Motor neuron (in vitro differentiated cells): ENCODE measurements at places on chromosomes 1 and 21.

DNA sequence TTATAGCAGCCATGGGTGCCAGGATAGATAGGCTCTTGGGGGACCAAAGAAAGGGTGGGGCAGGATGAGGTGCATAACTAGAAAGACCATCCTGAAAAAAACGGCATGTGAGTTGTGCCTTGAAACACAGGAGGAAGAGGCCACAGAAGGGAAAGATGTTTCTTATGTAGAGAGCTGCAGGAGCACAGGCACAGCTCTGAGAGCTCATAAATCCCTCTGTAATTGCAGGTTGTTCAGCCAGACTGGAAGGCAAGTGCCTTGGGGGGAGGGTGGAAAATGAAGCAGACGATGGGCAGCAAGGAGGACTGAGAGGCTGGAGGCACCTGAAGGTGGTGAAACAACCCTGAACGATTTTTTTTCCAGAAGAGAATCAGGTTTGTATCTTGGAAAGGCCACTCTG, 170.7 kb downstream of the NR5A2 start:
- peak; percentile 96 for ATAC-seq

DNA sequence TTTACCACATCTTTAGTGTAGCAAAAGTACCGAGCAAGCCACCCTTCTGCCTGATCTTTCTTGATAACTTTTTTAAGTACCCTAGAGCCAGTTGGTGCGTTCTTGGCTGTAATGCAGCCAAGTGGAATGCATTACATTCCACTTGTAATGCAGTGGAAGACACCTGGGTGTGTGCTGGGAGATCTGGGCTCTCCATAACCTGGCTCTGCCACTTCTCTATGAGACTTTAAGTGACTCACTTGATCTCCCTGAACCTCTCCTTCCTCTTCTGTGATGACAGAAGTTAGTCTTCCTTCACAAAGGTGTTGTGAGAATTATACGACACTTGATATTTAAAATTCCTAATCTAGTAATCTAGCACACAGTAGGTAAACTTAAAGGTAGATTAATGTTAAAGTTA, 35.3 kb upstream of the NFIA start:
- no peak for ATAC-seq

- ATAC-seq: no peak
Measured at GRCh38 chr1:232667778-232668165, 37.8 kb upstream of the SIPA1L2 start.

DNA sequence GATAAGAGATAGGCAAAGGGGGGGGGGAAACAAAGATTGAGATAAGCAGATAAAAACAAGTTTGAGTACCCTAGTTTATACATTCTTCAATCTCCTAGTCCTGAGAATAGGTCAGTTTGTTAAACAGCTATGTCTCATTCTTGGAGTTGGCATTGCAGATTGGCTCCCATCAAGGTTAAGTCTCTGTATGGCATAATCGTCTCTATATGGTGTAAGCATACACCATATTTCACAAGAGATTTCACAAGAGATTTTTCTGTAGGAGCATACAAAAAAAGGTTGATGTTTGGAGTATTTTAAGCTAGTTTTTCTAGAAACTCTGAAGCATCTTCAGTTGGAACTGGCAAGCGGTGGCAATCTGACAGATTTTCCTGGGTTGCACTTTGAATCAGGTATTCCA, 35.8 kb downstream of the NCAM2 start:
- no peak for ATAC-seq

- ATAC-seq: peak; percentile 70
Measured at GRCh38 chr1:160061369-160062229, 8.4 kb downstream of the KCNJ10 start.

- ATAC-seq: no peak
Measured at GRCh38 chr1:113156368-113156767, 83.4 kb downstream of the LRIG2 start.

- peak; percentile 39 for ATAC-seq
Measured at GRCh38 chr1:7616076-7616832, 154.8 kb upstream of the VAMP3 start.

DNA sequence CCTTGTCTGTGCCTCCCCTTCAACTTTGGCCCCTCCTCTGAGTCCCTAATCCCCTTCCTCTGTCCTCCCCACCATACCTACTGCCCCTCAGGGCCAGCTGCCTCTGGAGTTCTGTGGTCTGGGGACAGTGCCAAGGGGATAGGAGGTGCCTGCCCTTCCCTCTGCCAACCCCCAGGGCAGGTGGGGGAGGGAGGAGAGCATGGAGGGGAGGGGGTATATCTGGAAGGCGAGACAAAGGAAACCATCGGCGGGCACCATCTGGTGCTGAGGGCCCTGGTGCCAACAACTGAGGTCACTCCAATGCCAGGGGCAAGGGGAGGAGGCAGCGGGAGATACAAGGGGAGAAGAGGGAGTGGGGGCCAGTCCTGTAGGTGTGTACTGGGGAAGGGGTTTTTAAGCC, 9.6 kb downstream of the RAB25 start:
- no peak for ATAC-seq

DNA sequence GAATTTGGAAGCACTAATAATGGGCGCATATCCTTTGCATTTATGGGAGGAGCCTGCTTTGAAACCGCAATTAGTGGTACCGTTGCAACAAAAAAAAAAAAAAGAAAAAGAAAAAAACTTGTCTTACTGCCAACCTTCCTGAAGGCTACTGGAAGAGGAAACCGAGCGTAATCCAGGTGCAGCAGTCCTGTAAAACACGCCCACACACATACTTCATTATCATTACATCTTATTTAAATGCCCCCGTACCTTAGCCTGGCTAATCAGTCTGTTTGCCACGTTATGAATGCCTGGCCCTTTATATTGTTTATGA, 686 bp upstream of the ZNF281 start:
- no peak for ATAC-seq

- ATAC-seq: no peak
Measured at GRCh38 chr1:204003536-204003935, 69.4 kb upstream of the SOX13 start.

GRCh38 chr1:26994787-26995517, 1.5 kb downstream of the TRNP1 start:
- ATAC-seq: no peak

- peak; percentile 50 for ATAC-seq
Measured at GRCh38 chr1:175154629-175155472, 37.7 kb downstream of the KIAA0040 start.

GRCh38 chr1:196960854-196961253, 16.5 kb upstream of the CFHR5 start:
- no peak for ATAC-seq

GRCh38 chr1:175508320-175509110, 234.9 kb downstream of the TNR start:
- ATAC-seq: no peak

GRCh38 chr1:154998201-154998780, 4.3 kb upstream of the ZBTB7B start:
- ATAC-seq: no peak

- ATAC-seq: no peak
Measured at GRCh38 chr1:214899908-214900460, 182.6 kb upstream of the KCNK2 start.

DNA sequence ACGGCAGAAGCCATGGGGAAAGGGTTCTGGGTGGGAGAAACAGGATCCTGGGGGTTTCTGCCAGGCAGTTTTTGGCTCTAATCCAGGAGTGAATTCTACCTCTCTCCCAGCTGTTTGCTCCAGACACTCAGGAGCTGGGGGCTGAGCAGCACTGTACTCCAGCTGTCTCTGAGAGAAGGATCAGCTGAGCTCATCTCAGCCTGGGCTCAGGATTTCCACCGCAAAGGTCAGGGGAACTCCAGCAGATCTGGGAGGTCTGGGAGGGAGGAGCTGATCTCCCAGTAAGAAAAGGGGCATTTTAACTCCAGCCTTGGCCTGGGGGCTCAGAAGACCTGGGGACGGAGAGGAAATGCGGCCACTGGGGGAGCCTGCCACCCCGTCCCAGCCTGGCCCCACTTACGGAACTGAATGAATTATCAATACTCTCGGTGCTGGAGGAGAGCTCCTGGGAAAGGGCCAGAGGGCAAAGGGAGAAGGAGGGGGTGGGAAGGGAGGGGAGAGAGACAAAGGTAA, 17.3 kb downstream of the PI4KB start:
- ATAC-seq: no peak
